ENCODE measurements at places on chromosomes 2 and 18.

- no peak for DNase-seq
Measured at GRCh38 chr18:31801078-31801477, 40.4 kb upstream of the SLC25A52 start.

DNA sequence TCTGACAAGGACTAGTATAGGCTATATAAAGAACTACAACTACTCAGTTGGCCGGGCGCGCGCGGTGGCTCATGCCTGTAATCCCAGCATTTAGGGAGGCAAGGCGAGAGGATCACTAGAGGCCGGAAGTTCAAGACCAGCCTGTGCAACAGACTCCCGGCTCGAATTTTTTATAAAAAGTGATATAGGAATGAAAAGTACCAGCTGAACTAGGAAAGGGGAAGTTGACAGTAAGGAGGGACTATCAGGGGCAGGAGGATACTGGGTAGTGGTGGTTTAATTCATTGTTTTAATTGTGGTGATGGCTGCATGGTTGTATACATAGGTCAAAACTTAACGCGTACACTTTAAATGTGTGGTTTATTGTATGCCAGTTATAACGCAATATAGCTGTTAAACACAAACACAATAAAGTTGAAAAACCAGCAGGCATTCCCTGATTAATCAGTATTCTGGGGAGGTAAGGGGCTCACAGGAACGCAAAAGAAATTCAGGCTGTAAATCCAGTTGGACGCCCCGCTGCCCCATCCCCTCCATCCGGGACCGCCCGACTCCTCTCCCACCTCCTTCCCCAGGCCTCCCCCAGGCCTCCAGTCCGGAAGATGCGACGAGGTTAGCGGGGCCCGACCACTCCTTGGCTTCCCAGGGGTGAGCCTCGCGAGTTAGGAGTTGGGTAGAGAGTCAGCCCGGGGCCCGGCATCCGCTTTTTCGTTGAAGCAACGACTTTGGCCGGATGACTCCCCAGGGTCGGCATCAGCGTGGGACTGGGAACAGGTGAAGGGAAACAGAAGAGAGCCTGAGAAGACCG, 746 bp upstream of the POLR1B start:
- DNase-seq, result peak; percentile 84

- no peak for DNase-seq
Measured at GRCh38 chr2:205868773-205869333, 186.6 kb downstream of the NRP2 start.

- DNase-seq, result no peak
Measured at GRCh38 chr2:31896293-31896692, 114.5 kb downstream of the MEMO1 start.

DNA sequence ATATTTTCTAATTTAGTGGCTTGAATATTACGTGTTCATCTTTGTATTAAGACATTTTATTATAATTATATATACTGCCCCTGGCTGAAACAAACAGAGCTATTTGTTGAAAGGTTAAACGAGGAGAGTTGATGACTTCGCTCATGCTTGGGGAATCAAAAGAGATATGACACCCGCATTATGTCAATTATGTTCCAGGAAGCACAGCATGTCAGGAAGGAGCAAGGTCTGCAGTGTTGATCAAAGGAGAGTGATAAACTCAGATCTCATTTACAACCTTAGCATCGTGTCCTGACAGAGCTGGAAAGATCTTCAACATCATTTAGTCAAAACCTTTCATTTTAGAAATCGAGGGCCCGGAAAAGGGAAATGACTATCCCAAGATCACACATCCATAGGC, 510.1 kb downstream of the TDRD15 start:
- no peak for DNase-seq

DNA sequence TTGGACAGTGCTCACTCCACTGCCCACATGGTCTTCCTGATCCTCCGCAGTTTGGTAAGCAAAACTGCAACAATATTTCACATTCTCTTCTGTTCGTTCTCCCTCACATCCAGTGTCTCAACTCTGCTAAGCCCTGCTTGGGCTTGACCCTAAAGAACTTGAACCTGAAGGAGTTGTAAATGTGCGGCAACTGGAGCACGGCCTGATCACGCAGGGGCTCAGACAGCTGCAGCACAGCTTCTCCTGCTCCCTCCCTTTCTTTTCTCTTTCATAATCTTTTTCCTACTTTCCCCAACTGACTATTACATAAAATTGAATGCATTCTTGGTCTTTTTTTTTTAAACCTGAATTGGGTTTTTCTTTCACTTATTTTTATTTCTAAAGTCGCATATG, 10.2 kb downstream of the CYRIA start:
- DNase-seq, result no peak

DNA sequence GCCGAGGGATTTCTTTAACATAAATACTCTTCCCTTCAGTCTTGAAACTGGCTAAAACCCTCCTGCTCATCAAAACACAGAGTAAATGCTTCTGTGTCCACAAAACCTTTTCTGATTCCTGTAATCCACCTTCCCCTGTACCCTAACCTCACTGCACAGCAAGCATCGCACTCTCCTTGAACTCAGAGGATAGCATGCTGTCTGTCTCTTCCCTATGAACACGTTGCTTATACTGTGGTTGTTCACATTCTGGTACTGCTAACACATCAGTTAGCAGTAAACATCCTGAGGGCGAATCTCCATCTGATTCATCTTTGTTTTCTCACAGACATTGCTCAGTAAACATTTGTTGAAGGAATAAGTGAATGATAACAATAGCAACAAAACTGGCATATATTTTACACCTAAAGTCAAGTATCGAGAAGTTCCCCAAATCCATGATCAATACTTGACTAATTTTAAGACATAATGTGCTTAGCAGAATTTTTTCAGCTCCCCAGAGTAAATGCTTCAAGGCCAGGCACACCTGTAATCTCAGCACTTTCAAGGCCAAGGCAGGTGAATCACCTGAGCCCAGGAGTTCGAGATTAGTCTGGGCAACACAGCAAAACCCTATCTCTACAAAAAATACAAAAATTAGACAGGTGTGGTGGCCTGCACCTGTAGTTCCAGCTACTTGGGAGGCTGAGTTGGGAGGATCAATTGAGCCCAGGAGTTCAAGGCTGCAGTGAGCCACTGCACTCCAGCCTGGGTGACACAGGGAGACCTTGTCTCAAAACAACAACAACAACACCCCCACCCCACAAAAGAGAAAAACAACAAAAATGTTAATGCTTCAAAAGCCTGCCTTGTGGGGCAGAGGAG, 45.6 kb upstream of the LPIN2 start:
- DNase-seq, result no peak

- no peak for DNase-seq
Measured at GRCh38 chr18:42024131-42024530, 69.1 kb downstream of the PIK3C3 start.

DNA sequence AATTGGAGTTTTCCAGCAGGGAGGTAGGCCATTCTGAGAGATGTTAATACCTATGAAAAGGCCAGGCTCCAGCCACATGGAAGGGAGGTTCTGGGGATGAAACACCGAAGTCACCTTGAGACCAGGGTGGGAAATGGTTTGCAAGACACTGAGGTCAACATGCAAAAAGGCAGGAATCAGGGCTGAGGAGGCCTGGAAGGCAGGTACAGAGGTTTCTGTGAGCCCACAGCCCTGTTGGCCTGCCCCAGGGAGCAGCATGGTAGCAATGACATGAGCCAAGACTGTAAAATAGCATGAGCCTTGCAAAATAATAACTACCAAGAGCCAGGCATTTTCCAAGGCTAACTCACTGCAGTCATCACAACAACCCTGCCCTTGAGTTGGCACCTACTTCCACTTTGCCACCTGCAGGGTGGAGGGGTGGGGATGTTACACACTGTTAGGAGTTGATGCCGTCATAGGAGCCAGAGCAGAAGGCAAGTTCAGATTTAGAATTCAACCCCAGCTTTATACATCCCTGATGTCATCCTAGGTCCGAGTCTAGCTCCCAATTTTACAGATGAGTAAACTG, 61.3 kb downstream of the ZBTB7C start:
- no peak for DNase-seq

GRCh38 chr2:5691985-5692529, at the start of gene SOX11:
Gene SOX11, plus strand, starts transcription at chr2:5692384. Its CDS starts 338 bp downstream, at chr2:5692722.
- DNase-seq, result peak; percentile 7

DNA sequence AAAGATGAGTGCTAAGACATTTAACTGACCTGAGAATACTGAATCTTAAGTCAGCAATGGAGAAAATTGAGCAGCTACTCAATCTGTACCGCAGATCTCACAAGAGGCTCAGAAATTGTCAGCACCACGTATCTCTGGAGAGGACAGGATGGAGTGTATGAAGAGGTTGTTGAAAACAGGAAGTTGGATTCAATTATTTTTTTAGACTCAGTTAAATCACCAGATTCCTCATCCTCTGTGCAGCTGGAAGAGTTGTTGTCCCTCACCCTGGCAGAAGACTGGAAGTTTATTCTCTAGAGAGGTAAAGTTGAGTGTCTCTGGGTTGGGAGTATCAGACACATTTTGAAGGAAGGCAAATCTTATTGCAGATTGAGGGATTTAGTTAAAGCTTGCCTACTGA, 114.9 kb upstream of the NT5C1B start:
- no peak for DNase-seq

DNA sequence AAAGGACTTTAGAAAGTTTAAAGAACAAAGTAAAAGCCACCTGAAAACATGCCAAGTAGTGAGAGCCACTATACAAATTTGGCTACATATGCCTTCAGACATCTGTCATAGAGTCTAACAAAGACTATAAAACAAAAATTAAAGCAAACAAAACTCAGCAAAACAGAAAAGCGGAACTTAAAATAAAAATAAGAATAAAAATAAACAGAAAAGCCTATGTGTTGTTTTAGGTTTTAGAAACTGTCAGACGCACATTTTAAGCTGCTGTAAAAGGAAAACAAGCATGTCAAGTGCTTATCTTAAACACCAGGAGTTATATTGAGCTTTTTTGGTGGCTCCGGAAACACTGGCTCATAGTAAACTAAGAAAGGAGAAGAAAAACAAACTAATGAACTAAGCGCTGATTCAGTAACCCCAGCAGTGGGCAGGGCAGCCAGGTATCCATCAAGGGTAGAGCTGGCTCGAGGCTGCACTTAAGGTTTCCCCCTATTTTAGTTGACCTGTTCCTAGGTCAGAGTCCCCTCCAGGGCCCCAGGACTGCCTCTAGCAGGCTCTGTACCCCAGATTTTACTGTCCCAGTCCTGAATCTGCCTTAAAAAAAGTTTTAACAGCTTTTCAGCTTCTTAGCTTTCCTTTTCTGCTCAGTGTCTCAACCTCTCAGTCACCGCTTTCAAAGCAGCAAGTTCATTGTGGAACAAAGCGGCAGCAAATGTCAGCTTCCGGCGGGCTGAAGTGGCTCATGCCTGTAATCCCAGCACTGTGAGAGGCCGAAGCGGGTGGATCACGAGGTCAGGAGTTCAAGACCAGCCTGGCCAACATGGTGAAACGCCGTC, 15.4 kb upstream of the RMC1 start:
- DNase-seq, result peak; percentile 70

DNA sequence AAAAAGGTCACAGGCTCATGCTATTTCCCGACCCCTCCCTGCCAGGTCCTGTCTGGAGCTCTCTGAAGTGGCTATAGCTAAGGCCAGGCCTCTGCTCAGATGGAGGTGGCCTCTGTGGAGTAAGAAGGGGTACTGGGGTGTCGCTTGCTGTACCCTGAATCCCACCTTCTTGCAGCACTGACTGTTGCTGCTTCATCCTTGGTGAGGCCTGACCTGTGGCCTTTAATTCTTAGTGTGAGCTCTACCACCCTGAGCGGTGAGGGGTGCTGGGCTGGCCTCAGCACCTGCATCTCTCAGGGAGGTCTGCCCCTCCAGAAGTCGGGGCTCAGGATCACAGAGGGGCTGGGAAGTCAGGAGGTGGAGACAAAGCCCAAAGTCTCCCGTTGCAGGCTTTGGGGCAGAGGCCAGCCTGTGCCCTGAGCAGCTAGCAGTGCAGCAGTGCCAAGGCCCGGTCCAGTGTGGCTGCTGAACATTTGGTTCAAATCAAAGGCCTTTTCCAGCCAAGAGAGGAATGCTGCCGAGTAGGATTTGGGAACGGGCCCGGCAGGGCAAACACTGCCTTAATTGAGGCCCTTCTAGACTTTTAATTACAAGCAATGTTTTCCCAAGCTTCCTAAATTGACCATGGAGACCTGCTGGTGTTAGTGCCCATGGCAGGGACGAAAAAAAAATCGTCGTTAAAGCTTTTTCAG, 133.5 kb upstream of the HAAO start:
- DNase-seq, result no peak

DNA sequence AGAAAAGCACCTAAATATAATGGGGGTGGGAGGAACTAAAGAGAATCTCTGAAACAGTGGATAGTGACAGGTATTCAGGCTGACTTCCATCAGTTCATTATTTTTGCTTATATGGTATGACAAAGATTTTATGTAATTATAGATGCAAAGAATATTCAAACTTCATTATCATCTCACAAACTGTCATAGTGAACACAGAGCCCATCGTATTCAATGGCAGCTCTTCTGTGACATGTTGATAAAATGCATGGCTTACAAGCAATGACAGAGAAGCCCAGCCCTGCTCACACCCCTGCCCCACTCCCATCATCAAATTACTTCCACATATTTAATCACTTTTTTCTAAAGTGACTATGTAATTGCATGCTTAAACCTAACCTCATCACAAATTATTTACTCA, 904.3 kb downstream of the LRP1B start:
- no peak for DNase-seq

GRCh38 chr2:196951973-196952372, 25.5 kb upstream of the PGAP1 start:
- no peak for DNase-seq

GRCh38 chr2:174138161-174138560, 110.2 kb downstream of the OLA1 start:
- DNase-seq, result no peak

- DNase-seq, result no peak
Measured at GRCh38 chr2:221549143-221549542, 23.0 kb downstream of the EPHA4 start.

- DNase-seq, result no peak
Measured at GRCh38 chr2:190452433-190452832, 44.3 kb downstream of the MFSD6 start.

DNA sequence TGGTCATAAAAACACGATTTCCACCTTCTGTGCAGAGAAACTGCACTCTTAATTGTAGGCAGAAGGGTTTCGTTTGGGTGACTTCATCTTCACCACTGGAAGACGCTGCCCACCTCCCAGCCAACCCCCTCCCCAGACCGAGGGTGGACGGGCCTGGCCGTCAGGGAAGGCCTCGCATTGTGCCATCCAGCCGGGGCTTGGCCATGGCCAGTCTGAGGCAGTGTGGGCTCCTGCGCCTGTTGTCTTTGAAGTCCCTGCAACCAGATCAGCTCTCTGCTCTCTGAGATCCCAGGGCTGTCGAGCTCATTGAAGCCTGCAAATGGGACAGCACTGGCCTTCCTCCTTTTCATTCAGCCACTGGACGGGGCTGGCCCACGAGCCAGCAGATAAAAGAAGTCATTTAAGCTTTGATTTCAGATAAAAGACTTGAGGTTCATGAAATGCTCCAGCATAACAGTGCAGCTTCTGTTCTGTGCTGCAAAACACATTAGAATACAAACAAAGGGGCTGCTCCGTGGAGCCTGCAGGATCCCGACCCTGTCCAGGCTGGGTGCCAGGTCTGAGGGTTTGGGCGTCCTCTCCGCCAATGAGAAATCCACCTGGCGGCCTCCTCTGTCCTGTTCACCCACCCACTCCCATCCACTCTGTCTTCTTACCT, 253.5 kb downstream of the LDLRAD4 start:
- no peak for DNase-seq

Data from erythroblast (primary cell).